ENCODE measurements at places on chromosomes 3 and 15.

DNA sequence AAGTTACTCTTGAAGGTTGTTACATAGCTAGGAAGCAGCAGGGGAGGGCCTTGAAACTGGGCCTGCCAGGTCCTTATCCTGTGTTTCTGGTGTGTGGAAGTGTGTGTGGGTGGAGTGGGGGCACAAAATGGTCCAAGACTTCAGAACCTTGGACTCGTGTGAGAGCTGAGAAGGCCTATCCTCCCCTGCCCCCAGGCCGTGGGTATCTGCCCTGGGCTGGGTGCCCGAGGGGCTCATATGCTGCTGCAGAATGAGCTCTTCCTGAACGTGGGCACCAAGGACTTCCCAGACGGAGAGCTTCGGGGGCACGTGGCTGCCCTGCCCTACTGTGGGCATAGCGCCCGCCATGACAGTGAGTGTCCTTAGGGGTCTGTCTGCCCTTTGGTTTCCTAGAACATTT is 4.5 kb downstream of the CHRD start:
- DNase-seq: no peak

DNA sequence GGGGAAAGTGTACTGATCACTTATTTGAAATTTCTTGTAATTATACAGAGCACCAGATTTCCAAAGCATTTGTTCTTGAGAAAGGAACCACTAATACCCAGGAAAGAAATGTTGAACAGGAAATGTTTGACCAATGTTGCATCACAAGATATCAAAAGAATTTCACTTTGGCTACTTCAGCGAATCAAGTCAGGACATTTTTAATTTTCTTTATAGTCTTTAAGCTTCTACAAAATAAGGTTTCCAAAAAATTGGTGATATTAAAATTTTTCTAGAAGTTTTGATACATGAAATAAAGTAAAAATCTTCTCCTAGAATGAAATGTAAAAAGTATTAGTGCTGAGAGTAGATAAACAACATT is 421.9 kb downstream of the MECOM start:
- peak; percentile 83 for DNase-seq

GRCh38 chr15:43552256-43552655 is 34.8 kb downstream of the MAP1A start:
- no peak for DNase-seq

GRCh38 chr15:25465835-25466234 is 27.0 kb upstream of the UBE3A start:
- no peak for DNase-seq

DNA sequence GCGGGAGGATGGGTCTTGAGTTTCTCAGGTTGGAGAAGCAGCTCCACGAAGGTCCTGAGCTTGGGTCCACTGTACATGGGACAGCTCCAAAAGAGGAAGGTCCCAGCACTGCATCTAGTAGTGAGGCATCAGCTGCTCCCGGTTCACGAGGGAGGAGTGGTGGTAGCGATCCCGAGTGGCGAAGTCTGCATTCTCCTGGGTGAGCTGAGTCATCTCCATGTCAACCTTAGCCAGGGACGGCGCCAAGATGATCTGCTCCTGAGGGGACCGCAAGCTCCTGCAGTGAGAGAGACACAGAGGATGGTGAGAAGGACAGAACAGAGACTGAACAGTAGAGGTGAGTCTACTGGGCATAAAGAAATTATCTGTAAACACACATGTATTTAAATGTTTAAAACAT is 28.0 kb upstream of the HEG1 start:
- DNase-seq: no peak

DNA sequence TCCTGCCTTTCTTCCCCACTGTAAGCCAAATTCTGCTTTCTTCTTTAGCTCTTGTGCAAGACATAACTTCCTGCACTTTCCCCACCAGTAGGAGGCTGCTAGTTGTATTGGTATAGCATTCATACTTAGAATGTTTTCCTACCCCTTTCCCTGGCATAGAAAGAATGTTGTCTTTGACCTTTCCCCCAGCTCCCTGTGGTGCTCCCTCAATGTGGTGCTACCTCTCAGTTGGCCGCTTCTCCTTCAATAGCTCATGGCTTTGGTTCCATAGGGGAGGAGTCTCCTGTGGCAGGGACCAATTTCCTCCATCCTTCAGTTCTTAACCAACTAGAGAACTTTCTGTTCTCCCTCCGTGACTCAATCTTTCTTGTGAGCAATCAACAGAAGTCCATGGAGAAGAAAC is 67.5 kb upstream of the AKAP13 start:
- no peak for DNase-seq

DNA sequence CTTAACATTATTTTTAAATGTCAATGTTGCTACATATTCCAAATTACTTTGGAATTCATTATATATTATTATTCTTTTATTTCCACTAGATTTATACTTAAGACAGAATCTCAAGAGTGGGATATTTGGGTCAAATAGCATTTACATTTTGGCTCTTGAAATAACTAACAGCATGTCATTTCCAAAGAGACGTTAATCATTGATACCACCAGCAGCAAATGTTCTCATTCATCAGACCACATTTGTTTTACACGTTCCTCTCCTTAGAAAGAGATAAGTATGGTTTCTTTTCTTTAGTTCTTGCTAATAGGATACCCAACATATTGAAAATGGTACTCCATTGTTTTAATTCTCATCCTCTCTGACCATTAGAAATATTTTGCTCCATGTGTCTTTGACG is 229.8 kb downstream of the LPP start:
- no peak for DNase-seq

DNA sequence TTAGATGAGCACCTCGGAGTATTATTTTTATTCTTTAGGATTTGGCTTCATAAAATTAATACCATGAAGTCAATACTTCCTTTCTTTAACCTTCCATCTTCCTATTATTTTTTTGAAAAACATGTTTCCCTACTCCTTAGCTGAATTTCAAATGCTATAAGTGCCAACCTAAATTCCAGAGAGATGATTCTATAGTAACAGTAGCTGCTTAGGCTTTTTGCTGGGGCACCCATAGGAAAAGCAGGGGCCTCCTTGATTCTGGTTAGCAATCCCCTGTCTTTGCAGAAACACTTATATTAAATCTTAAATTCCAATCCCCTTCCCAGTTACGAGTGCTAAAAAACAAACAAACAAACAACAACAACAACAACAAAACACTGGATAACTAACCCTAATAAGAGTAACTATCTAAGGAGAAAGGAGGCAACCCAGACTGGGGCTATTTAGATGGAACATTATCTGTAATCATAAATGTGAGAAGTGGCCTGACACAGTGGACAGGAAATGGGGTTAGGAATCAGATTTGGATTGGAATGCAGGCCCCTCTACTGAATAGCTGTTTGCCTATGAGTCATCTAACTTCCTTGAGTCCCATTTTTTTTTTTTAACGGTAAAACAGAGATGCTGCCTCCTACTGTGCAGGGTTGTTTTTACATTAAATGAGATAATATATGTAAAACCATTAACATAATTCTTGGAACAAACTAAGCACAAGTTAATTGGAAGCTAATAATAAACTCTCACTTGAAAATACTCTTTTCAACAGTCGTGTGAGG is 148.1 kb downstream of the WDR72 start:
- DNase-seq: peak; percentile 77

DNA sequence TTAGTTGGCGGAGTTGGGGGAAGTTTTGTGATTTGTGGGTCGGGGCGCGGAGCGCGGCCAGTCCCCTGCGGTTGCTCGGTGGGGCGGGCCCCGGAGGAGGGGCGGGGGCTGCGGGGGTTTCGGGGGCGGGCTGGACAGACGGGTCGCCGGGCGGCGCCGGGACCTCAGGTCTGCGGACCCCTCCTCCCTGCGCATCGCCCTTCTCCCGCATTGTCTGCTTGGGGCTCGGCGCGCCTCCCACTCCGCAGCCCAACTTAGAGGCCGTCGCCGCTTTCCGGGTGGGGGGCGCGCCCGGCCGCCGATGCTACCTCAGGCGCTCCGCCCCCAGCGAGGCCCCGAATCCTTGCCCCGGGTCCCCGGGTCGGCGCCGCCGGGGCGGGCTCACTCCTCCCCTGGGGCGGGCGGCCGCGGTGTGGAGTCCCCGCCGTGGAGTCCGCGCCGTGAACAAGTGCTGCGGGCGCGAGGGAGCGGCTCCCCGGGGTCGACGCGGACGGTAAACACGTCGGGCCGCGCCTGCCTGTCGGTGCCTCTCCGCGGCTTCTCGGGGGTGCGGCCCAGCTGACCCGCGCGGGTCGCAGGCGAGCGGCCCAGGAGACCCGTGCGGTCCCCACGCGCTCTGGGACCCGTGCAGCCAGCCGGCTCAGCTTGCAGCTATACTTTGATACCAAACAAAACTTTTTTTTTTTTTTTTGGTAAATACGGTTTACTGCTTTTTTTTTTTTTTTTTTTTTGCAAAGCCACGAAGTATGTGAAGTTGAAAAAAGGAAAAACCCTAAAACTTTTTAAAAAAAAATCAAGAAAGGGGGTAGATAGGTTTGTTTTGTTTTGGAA is 624 bp downstream of the AKAP13 start:
- DNase-seq: peak; percentile 47

- peak; percentile 35 for DNase-seq
These were observed 454 bp downstream of the C15orf62 start for GRCh38 chr15:40770147-40770721.

GRCh38 chr3:151035072-151035471 is 50.4 kb upstream of the MED12L start:
- DNase-seq: no peak

DNA sequence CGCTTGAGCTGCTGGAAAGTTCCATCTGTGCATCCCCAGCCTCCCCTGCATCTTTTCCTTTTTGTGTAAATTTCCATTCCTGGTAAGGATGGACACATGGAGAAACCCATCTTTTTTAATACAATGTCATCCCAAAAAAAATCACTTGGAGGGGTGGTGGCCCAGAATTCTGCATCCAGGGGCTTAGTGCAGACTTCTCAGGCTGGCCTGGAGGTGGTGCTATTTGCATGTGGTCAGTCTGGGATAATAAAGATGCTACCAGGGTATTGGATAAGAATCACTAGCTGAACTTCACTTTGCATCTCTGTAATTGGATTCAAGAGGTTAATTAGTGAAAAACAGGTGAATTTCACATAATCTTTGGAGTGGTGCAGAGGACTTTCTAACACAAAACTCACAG is 1.8 kb upstream of the ZSCAN2 start:
- peak; percentile 84 for DNase-seq

DNA sequence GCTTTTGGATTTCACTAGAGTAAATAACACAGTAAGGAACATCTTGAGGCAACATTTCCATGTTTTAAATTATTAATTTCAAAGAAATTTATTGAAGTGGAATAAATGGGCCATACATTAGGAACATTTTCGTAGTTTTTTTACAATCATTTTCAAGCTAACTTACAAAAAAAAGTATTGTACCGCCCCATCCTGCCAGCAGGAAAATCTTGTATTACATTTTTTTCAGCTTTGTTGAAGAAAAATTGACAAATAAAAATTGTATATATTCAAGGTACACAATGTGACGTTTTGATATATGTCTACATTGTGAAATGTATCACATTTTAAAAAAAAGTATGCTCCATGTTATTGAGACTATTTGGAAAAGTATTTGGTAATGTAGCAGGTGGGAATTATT is 1001.9 kb upstream of the NR2F2 start:
- DNase-seq: peak; percentile 26

DNA sequence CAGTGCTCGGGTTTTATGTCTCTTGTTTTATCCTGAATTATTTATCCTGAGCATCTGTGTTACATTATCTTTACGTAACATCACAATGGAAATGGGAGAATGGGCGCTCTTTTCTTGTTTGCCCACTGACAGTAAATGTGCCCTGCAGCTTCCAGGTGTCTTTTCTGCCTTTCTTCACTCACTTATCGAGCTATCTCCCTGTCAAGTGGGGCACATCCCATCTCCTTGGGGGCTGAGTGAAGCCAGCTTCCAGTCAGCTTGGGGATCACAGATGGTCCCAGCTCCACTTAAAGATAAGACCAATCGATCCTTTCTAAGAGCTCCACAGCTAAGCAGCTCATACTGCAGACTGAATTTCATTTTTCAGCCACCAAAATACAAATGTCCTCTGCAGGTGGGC is 125.8 kb downstream of the KBTBD8 start:
- DNase-seq: no peak

DNA sequence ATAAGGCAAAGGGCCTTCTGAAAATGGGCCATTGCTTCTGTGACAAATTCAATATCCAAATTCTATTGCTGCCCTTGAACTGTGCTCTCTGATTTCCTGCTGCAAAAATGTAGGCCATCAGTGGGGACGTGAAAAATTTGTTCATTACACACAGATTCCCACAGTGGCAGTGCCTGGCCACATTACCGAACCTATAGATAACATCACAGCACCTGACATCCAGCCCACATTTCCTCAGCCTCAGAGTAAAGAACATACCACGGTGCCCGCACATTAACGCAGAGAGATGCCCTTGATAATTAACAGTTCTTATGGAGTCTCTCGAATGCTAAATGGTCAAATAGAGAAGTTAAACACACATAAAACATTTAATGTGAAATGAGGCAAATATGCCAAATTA is 931.6 kb upstream of the CFAP20DC start:
- no peak for DNase-seq

DNA sequence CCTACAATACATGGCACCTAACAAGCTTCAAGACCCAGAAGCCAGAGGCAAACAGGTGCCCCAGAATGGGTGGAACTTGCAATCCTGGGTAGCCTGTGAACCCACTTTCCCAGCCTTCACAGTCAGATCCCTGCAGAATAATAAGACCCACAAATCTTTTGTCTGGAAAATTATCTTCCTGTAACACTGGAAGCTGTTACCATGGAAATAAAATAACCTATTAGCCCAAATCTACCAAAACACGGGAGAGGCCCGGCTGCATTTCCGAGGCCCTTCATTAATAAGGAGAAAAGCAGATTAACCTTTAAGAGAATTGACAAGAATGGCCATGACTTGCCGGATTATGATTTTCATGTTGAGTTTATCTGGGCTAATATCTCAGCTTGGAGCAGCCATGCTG is 256.1 kb upstream of the PROK2 start:
- DNase-seq: no peak

DNA sequence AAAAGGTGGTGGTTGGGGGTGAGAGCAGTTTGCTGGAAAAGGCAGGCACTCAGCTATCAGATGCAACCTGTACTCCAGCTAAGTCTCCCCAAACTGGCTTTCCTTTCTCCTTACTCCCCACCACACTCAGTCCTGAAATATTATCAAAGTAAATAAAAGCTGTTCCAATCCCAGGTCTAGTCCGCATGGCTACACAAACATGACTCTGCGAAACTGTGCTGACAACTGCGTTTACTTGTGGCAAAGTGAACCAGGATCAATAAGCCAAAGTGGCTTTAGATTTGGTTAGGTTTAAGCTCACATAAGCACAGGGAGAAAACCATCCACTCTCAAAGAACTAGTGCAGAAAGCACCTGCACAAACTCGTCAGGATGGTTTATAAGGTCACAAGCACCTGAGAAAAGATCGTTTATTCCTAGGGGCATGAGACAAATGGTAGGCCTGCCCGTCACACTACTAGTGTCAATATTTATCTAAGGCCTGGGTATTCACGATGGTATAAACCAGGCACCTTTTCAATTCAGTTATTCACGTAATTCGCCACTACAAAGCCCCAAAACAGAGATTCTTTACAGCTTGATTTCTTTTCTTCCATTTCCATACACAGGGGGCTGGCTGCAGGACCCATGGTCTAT is 25.3 kb downstream of the LRIG1 start:
- DNase-seq: no peak
